ENCODE measurements at places on chromosomes 1 and 21.

DNA sequence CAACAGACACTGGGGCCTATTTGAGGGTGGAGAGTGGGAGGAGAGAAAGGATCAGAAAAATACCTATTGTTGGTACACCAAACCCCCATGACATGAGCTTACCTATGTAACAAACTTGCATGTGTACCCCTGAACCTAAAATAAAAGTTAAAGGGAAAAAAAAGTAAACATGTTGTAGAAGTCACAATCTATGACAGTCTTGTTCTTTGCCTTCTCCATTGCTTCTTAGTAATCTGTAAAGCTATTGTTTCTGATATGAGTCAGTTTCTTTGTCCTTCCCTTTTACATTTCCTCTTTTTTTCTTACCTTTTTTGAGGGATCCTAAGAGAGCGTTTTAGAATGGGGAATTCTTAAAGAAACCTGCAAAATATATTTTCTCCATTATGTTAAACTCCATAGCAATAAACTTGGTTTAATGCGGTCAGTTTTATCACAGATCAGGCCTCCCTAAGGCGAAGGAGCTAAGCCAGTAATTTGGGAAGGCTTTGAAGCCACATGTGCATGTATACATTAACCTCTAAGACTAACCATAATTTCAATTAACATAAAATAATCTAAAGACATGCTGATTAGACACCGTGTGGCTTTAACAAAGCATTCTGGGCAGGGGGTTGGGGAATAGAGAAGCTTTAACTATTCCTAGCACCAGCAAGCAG lies 77.8 kb upstream of the C1orf105 start:
- H3K4me1 ChIP-seq, result peaks cover 19% of the 10 kb centered on the region
- no peak for DNase-seq
- peak overlapping the region; percentile 66 for H3K27ac ChIP-seq
- H3K27me3 ChIP-seq, result no peaks in the 10 kb centered on the region
- no peaks in the 10 kb centered on the region for H3K36me3 ChIP-seq
- no peak overlapping the region for H3K4me3 ChIP-seq

DNA sequence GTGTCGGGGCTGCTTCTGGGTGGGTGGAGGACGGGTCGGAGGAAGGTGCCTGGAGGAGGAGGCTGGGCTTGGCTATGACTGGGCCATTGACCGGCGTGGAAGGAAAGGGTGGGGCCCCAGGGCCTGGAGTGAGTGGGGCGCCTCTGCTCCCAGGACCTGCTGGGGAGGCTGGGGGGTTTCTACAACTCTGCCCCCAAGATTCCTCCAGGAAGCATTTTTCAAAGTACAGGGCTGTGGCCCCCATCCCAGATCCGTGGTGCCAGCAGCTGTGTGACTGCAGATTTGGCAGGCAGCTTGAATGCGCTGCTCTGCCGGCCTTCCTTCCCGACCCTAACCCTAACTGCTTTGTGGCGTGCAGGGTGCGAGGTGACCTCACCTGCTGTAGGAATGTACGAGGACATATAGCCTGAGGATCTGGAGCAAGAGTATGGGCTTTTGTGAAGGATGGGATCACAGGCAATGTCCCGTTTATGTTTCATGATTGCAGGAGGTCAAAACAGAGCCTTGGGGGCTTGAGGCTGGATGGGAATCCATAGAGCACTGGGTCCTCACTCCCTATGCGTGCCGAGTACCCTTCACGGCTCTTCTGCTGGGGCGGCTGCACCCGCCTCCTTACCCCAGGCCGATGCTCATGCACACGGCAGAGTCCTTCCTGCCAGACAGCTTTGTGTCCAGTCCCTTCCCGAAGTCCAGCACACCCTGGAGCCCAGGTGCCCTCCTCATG lies 24.7 kb downstream of the TRPM2 start:
- H3K4me3 ChIP-seq, result no peak overlapping the region
- no peaks in the 10 kb centered on the region for H3K27me3 ChIP-seq
- no peak overlapping the region for H3K27ac ChIP-seq
- no peaks in the 10 kb centered on the region for H3K36me3 ChIP-seq
- DNase-seq, result no peak
- H3K4me1 ChIP-seq, result no peaks in the 10 kb centered on the region

GRCh38 chr1:160659566-160659965 lies 12.7 kb upstream of the SLAMF1 start:
- H3K4me3 ChIP-seq, result no peak overlapping the region
- no peaks in the 10 kb centered on the region for H3K36me3 ChIP-seq

- H3K4me3 ChIP-seq, result no peak overlapping the region
- DNase-seq, result no peak
- no peak overlapping the region for H3K27ac ChIP-seq
- H3K27me3 ChIP-seq, result no peaks in the 10 kb centered on the region
These were observed 8.8 kb downstream of the FMN2 start for GRCh38 chr1:240100371-240100934.

GRCh38 chr1:27332536-27333281 lies 9.1 kb upstream of the SYTL1 start:
- no peaks in the 10 kb centered on the region for H3K27me3 ChIP-seq
- no peaks in the 10 kb centered on the region for H3K4me1 ChIP-seq
- H3K36me3 ChIP-seq, result peaks cover 59% of the 10 kb centered on the region
- no peak overlapping the region for H3K27ac ChIP-seq
- DNase-seq, result no peak

Measured in thoracic aorta (tissue), 2 donors.